ENCODE measurements at places on chromosomes 7 and 10. TPM values are rescaled to one million over a fixed set of nuclear protein-coding genes. Genes with fewer than 3 reads are reported as not detected.

Gene HOXA4
- 8.8 TPM for total RNA-seq

Gene CHAT
- not detected for total RNA-seq

Gene MYO3A
- total RNA-seq: not detected

Gene OR2A1
- not detected for total RNA-seq

Gene COL26A1
- total RNA-seq: not detected

Gene CYP2C8
- total RNA-seq: not detected

Gene ANKRD30A
- total RNA-seq: not detected

Gene MTPN
- 163 TPM for total RNA-seq

Gene PRPS1L1
- not detected for total RNA-seq

Gene GLCCI1
- total RNA-seq: 0.54 TPM

Gene TRIL
- 0.64 TPM for total RNA-seq

Gene PRSS37
- total RNA-seq: not detected

Gene PTF1A
- total RNA-seq: not detected

Gene VCL
- total RNA-seq: 168 TPM

Gene SLC26A4
- 1.3 TPM for total RNA-seq

Gene BTBD16
- total RNA-seq: not detected

Gene VAX1
- total RNA-seq: not detected

Gene ARMC3
- not detected for total RNA-seq

Gene NPC1L1
- not detected for total RNA-seq

Gene GDF2
- not detected for total RNA-seq

Gene GHRHR
- not detected for total RNA-seq

Gene DYDC2
- total RNA-seq: not detected

Gene NME8
- total RNA-seq: not detected

Gene NKX1-2
- not detected for total RNA-seq

Gene IL15RA
- total RNA-seq: 52.3 TPM

Gene TRIM4
- total RNA-seq: 25.8 TPM

Gene LMBR1
- 33.6 TPM for total RNA-seq

Gene CD36
- 9.4 TPM for total RNA-seq

Gene TMEM26
- total RNA-seq: not detected

Gene CREM
- total RNA-seq: 53.5 TPM

Gene TMEM139
- total RNA-seq: not detected

Gene ANLN
- total RNA-seq: 128 TPM

Gene HSPA12A
- 0.05 TPM for total RNA-seq

Gene MRPS17
- total RNA-seq: 16.2 TPM

Gene FXYD4
- not detected for total RNA-seq

Gene NHLRC2
- 34.0 TPM for total RNA-seq

Gene GARS1
- total RNA-seq: 302 TPM

Gene MUC3A
- not detected for total RNA-seq

Gene EPHB4
- total RNA-seq: 146 TPM

Gene SHH
- 0.20 TPM for total RNA-seq

Gene MRC1
- 17.5 TPM for total RNA-seq

Gene ZFAND2A
- total RNA-seq: 25.5 TPM

Gene PIP
- not detected for total RNA-seq

Gene OR6V1
- not detected for total RNA-seq

Gene LDB3
- total RNA-seq: not detected

Gene PHYHIPL
- not detected for total RNA-seq

Gene SPDYE3
- total RNA-seq: 0.05 TPM

Gene RAB19
- not detected for total RNA-seq

Gene BRI3
- total RNA-seq: 87.2 TPM

Gene EFCAB10
- 0.44 TPM for total RNA-seq

Gene PRLHR
- total RNA-seq: not detected

Data from mammary microvascular endothelial cell (primary cell).